ENCODE measurements at places on chromosomes 16 and 17.

DNA sequence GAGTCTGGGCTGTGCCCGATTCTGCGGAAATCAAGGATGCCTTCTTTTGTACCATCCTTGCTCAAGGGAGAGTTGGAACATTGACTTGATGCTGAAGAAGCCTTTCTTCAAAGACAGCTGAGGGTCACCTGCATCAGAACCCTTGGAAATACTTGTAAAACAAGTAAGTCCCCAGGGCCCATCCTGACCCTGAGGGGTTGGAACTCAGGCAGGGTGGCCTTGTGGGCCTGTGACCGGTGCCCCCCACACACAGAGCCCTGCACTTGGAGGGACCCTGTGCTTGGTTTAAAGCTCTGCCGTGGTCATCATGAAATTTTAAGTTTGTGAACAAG lies 56.9 kb downstream of the WIPI1 start:
- no peak for DNase-seq

DNA sequence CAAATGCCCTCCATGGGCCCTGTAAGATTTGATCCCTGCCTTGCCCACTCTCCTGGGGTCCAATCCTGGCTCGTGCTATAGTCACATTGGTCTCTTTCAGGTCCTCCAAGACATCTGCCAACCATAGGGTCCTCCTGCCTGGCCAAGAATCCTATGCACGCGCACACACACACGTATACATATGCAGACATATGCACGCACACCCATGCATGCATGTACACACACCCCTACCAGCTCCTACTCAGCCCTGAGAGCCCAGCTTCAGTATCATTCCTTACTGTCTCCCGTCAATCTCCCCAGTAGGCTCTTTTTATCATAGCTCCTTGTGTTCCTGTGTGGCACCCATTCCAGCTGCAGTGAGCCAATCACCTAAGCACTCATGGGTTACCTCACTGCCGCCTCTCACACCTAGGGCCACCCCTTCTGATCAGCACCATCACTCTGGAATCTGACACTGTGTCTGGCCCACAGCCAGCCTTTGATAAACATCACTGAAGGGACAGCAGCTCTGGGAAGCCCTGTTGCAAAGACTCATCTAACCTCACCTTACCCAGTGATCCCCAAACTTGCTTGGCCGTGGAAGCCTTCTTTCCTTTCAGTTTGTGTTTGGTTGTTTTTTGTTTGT lies 7.9 kb upstream of the DNAH17 start:
- DNase-seq = no peak

DNA sequence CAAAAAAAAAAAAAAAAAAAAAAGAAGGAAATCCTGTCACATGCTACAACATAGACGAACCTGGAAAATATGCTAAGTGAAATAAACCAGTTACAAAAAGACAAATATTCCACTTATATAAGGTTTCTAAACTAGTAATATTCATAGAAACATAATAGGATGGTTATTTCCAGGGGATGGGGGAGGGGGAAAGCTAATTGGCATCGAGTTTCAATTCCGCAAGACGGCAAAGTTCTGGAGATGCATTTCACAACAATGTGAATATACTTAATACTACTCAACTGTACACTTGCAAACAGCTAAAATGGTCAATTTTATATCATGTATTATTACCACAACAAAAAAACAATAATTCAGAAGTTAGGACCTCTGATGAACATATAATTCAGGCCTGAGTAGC lies 37.9 kb upstream of the ABCA9 start:
- no peak for DNase-seq

DNA sequence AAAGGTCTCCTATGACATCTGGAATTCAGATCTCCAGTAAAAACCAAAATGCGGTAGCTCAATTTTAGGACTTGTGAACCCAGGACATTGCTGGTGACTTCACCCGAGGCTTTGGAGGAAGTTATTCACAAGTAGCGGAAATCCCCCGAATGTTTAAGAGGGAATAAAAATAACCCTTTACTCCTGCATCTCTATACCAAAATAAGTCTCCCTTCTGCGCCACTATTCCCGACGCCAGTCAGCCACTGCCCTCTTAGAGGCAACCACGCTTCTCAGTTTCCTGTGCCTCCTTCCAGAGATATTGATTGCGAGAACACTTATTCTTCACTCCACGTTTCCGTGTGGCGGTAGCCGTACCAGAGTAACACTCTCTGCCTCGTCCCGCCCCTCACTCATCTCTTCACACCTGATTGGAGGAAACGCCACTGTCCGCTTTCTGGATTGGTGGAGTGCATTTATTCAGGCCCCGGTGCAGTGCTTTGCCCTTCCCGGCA lies 27.4 kb downstream of the EMP2 start:
- no peak for DNase-seq

GRCh38 chr17:51422634-51423033 lies 162.3 kb downstream of the UTP18 start:
- no peak for DNase-seq

- no peak for DNase-seq
Measured at GRCh38 chr17:21677911-21678310, 14.4 kb upstream of the KCNJ18 start.

DNA sequence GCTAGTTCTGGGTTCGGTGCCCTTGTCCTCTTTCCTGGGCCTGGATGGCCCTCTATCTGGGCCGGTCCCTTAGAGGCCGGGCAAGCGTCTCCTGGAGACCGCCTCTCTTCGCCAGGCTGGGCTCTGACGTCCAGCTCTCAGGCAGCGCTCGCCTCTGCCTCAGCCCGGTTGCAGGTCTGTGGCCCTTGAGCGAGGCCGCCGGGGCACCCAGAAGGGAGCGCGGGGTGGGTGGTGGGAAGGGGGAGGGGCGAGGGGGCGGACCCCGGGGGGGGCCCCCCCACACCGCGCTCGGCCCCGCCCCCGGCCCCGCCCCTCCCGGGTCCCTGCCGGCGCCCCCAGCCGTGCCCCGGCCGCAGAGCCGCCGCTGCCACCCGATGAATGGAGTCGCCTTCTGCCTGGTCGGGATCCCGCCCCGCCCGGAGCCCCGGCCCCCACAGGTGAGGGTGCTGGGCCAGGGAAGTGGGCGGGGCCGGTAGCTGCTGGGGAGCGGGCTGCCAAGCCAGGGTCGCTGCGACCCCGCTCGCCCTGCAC lies at the start of gene ARHGAP23:
Gene ARHGAP23 (plus strand): TSS at position 353 of the 531 bp plus-strand sequence. CDS start 22 bp downstream, at position 375.
- no peak for DNase-seq

GRCh38 chr17:58615768-58616659 lies 75.8 kb downstream of the TEX14 start:
- DNase-seq = no peak

- DNase-seq = no peak
Measured at GRCh38 chr17:79969906-79970305, 65.8 kb downstream of the TBC1D16 start.

DNA sequence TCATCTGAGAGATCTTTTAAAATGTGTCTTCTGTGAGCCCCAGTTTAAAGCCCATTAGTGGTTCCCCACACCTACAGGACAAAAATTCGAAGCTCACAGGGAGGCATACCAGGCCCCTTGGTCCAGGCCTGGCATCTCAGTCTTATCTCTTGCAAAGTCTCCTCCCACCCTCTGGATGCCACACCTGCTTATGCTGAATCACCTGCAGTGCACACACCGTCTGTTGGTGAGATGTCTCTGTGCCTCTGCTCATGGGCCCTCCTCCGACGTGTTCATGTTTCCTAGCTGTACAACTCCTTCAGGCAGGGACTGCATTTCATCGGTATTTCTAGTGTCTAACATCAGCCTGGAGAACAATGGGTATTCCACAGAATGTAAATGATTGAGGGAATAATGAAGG lies 41.6 kb downstream of the RNF157 start:
- DNase-seq = no peak
